G401 (cell line): ENCODE measurements at places on chromosomes 1 and 21. TPM values are rescaled to one million over a fixed set of nuclear protein-coding genes. Genes with fewer than 3 reads are reported as not detected.

GRCh38 chr1:43545339-43545694 lies 14.6 kb downstream of the PTPRF start:
- DNase-seq = no peak

GRCh38 chr1:224096773-224097172 lies 17.1 kb upstream of the FBXO28 start:
- no peak for DNase-seq

- peak; percentile 30 for DNase-seq
These were observed 197.7 kb downstream of the CRB1 start for GRCh38 chr1:197465528-197466327.

DNA sequence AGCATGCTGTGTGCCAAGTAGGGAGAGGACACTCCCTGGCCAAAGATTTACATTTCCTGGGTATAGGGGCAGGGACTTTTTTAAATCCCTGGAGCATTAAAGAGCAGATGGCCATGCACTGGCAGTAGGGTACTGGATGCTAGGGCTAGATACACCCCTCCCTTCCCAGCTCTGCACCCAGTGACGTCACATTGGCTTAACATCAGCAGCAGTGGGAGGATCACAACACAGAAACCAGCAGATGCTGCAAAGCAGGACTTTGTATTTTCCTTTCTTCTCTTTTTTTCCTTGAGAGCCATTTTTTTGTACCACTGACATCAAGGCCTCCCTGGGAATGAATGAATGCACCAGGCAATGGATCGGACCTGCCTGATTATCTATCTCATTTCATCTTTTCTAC lies 243.0 kb downstream of the KAZN start:
- no peak for DNase-seq

DNA sequence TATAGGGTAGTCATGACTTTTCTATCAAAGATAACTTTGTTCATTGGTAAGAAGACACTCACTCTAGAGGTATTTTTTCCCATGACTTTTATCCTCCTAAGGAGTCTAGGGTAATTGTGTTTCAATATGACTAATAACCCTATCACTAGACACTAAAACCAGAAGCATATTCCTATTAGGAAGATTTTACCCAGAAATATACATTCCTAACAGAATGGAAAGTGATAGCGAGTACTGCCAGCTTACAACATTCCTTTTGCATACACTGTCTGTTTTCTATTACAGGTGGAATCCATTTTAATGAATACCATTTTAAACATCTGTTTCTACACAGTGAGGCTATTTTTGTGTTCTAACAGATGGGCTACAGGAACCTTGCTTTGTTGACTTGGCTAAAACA lies 31.4 kb upstream of the C1orf185 start:
- DNase-seq = no peak

DNA sequence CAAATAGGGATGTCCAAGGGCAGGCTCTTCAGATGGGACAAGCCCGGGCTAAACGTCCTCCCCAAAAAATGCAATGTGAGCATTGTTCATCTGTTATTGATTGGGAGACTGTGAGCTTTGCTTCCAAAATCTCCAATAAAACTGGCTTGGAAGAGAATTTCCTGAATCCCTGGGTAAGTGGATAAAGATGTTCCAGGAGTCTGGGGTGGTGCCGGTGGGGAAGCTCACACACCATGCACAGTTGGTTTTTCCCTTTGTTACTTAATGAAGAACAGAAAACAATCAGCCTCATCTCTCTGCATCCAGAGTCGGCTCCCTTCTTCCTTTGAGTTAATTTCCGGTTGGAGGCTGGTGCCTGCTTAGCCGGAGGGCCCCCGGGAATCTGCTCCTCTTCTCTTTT lies 72.1 kb upstream of the ZBTB40 start:
- DNase-seq = no peak

- peak; percentile 79 for DNase-seq
These were observed 72.3 kb upstream of the COL11A1 start for GRCh38 chr1:103180660-103181059.

DNA sequence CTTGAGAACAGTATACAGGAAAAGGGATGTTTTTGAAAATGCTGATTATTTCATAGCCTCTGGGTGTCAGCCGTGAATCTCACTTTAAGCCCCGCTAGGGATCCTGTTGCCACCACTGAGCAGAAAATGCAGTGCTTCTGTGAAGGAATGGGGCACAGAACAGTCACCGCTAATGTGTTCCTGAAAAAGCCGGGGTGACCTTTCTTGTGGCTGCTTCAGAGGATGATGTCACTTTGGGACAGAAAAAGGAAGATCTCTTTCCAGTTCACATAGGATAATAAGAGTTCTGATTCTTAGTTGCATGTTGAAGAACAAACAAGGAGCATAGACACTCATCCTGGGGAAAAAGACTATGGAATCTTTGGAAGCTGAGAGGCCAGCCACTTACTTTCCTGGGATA lies 349.6 kb downstream of the DISC1 start:
- DNase-seq = no peak

GRCh38 chr1:17436380-17437174 lies 2.9 kb downstream of the RCC2 start:
- peak; percentile 23 for DNase-seq

DNA sequence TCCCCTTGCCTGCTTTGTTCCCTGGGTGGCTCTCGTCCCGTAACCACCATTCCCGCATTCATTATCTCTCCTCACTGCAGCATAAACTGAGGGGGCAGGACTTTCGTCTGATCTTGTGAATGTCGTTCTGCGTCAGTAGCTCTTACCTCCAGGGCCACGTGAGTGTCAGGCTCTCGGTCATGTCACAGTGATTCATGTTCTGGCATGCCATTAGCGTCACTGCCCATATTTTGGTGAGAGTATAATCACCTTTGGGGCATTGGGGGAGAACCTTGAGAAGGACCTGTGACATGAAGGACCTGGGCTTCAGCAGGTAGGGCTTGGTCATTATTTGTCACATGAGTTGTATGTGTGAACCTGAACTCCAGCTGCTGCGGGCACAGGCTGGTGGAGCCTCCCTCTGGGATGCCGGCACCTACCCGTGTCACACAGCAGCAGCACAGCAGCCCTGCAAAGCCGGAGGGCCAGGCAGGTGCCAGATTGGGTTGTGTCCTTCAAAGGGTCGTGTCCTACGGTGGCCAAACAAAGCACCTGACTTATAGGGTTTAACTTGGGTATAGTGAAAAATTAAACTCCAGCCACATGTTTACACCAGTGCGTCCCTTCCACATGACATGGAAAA lies 68.5 kb downstream of the BACE2 start:
- DNase-seq = no peak

- no peak for DNase-seq
These were observed 53.3 kb upstream of the TINAGL1 start for GRCh38 chr1:31523012-31523411.

DNA sequence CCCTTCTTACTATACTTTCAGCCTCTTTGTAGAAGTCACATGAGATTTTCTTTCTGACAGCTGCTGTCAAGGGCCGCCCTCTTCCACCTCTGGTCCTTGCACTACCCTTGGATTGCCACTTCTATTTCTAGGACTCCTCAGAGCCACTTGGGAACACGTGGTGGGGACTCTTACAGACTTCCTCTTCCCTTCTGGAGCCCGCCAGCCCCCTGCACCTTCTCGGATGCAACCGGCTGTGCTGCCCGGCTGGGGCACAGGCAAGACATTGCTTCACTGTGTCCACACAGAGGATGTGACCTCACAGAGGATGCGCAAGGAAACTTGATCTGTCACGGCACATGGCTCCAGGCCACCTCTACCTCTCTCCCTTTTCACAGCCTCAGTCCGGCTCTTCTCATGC lies 2.4 kb upstream of the IKBKE start:
- DNase-seq = no peak

- DNase-seq = no peak
These were observed 19.5 kb downstream of the UBASH3A start for GRCh38 chr21:42423197-42423675.

- DNase-seq = peak; percentile 13
These were observed 20.2 kb upstream of the MTR start for GRCh38 chr1:236774926-236775325.

GRCh38 chr1:150148837-150149270 lies 862 bp upstream of the PLEKHO1 start:
- DNase-seq = peak; percentile 75

DNA sequence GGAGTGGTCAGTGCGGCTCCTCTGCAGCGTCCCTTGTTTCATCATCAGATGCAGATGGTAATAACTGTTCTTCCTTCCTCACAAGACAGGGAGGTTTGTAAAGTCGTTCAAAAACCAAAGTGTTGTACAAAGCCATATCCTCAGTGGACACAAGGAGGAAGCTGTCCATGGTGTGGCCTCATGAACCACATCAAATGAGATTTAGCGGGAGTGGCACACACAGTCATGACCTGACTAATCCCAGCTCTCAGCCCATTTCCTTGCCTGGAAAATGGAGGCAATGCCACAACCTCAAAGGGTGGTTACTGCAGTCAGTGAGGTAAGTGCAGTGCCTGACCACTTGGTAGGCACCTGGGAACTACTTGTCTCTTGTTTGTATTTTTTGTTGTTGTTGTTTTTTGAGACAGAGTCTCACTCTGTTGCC lies 13.4 kb downstream of the ENTREP3 start:
- no peak for DNase-seq

GRCh38 chr1:162007466-162007865 lies 16.2 kb downstream of the OLFML2B start:
- no peak for DNase-seq

DNA sequence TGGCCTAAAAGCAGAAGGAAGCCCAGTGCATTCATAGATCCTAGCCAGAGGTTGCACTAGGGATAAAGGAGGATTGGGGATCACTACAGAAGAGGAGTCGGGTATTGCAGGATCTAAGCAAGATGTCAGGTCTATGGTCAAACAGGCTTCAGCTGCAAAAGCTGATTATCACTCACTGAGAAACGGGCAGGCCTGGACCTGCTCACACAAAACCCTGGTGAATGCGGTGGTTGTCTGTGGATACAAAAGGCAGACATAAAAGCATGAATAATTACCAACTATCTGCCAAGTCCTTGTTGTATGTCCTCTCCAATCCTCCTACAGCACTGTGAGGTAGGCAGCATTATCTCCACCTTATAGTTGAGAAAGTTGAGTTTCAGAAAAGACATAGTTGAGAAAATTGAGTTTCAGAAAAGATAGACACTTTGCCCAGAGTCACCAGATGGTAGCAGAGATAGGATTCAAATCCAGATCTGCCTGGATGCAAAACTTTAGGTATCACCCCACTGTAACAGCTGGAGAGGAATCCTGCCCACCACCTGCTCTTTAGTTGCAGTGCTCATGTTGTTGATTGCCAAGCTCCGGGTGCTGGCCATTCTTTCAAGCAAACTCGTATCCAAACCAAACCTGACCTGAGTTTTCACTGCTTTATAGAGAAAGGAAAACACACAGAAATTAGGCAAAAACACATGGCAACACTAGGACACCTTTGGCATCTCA lies 49.6 kb upstream of the HOOK1 start:
- DNase-seq = no peak

DNA sequence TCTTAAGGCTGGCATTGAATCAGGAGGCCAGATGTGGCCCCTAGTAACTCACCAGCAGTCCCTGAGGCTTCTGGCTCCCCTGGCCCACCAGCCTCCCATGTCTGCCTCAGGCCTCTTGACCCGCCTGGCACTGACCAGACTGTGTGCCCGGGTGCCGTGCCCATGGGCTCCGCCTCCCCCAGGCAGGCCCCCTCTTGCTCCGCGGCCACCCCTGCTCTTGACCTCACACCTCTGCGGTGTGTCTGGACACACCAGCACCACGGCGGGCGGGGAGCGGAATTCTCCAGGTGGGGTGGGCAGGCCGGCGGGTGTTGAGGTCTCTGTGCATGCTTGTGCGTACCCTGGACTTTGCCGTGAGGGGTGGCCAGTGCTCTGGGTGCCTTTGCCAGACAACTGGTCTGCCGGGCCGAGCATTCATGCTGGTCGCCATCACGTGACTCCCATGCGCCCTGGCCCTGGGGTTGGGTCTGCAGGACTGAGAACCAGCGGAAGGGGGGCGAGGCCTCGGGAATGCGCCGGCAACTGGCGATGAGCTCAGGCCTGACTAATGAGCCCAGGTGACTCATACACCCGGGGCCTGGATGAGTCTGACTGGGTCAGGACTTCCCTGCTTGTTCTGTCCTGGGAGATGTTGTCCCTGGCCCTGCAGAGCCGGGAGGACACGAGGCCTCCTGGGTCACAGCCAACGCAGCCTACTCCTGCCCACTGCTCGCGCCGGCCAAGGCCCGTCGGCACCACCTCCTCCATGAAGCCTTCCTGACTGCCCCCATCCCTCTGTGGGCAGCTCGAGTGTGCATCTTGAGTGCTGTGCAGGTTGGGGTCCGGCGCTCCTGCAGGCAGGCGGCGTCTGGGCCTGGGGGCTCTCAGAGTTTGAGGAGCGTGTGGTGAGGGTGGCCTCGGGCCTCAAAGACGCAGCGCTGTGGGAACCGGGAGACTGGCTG lies 22.6 kb downstream of the COL18A1 start:
- DNase-seq = no peak

GRCh38 chr1:106435269-106435668 lies 621.2 kb upstream of the PRMT6 start:
- no peak for DNase-seq

DNA sequence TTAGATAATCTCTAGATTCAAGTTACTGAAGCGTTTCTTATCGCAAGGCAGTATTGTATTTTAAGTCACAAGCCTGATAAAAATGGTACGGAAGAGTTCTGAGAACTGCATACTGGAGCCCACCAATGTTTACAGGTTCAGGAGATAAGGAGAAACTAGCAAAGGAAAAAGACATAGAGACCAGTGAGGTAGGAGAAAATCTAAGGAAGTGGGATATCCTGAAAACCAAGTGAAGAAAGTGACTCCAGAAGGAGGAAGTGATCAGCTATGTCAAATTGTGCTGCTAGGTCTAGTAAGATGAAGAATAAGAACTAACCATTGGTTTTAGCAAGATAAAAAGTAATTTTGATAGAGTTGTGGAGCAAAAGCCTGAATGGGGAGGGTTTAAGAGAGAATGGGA lies 31.0 kb upstream of the ACADM start:
- DNase-seq = no peak

GRCh38 chr1:97337250-97338030 lies 583.4 kb downstream of the DPYD start:
- no peak for DNase-seq

- DNase-seq = no peak
These were observed 61.2 kb upstream of the SLC25A33 start for GRCh38 chr1:9478021-9478420.

DNA sequence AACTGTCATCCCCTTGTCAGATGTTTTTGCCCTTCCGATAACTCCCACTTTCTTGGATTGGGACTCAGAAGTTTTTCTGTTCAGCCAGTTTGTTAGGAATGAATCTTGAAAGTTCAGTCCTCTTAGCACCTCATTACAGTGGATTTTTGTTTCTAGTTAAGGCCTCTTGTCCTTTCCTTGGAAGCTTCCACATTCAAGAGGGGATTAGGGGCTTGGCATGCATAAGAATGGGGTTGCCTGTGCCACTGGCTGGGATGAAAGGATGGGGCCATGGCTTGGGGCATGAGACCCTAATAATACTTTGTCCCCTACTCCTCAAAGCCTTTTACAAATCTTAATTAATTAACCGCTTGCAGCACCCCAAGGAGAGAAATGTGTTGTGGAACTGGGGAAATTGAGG lies 2.4 kb upstream of the DHDDS start:
- DNase-seq = no peak

MYOM3 gene
- total RNA-seq = 0.49 and 0.54 TPM in 2 replicates

IRF6 gene
- total RNA-seq = not detected in 2 replicates

NCAM2 gene
- 5.2 and 6.7 TPM in 2 replicates for total RNA-seq

SMIM34 gene
- 0.68 TPM in 1 of 2 replicates, not detected in the other for total RNA-seq

GIPC2 gene
- total RNA-seq = not detected in 2 replicates

HEYL gene
- 0.07 and 1.2 TPM in 2 replicates for total RNA-seq

ADAMTS4 gene
- total RNA-seq = 0.43 and 0.95 TPM in 2 replicates

TBCE gene
- 59.9 and 69.7 TPM in 2 replicates for total RNA-seq

CDK18 gene
- 4.0 and 6.6 TPM in 2 replicates for total RNA-seq

CELA2B gene
- not detected in 2 replicates for total RNA-seq

KCNK1 gene
- not detected in 2 replicates for total RNA-seq

GPR157 gene
- total RNA-seq = 6.9 and 7.6 TPM in 2 replicates

C1orf87 gene
- not detected in 2 replicates for total RNA-seq

TBX15 gene
- 7.0 and 8.1 TPM in 2 replicates for total RNA-seq

PTPN22 gene
- total RNA-seq = not detected in 2 replicates
